ENCODE measurements at places on chromosomes 7 and 10.

- peak; percentile 25 for DNase-seq
These were observed 1.2 kb downstream of the TSPAN12 start for GRCh38 chr7:120856621-120857352.

- DNase-seq: no peak
These were observed 30.9 kb upstream of the CREB3L2 start for GRCh38 chr7:138032770-138033169.

DNA sequence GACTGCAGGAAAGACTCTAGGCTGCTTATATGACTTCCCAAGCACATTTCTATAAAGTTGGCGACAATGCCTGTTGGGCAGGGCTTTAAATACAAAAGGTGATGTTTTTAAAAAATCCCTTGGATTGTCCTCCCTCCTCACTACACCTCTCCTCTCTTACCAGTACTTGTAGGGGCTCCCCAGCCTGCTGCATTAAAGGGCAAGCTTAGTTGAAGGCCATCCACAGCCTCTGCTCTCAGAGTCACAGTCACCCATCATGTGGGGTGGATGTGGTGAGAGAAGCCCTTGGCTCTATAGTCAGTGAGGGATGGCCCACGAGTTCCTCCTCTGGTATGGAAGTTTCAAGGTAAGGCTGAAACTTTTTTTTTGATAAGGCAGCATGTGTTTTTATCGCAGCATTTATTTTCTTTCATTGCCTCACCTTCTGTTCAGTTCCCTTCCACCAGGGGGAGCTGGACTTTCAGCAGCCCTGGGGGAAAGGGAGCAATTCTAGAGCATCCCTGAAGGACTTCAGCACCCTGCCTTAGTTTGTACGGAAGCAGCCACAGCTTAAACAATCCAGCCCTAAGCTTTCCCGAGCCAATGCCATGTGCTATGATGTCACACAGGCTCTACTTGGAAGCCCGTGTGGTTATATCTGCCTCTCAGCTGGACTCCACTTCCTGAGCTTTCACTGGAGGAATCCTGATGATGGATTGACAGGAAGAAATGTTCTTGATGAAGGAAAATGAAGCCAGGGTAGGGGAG lies 131.9 kb downstream of the CALCR start:
- DNase-seq: peak; percentile 45

- peak; percentile 50 for DNase-seq
These were observed 687 bp downstream of the EPDR1 start for GRCh38 chr7:37920849-37921805.

- no peak for DNase-seq
These were observed 9.7 kb upstream of the PURB start for GRCh38 chr7:44894888-44895580.
